ENCODE measurements at places on chromosomes 7 and 10.

- DNase-seq: no peak
Observed at GRCh38 chr10:97598407-97599271, 9.1 kb downstream of the C10orf62 start.

DNA sequence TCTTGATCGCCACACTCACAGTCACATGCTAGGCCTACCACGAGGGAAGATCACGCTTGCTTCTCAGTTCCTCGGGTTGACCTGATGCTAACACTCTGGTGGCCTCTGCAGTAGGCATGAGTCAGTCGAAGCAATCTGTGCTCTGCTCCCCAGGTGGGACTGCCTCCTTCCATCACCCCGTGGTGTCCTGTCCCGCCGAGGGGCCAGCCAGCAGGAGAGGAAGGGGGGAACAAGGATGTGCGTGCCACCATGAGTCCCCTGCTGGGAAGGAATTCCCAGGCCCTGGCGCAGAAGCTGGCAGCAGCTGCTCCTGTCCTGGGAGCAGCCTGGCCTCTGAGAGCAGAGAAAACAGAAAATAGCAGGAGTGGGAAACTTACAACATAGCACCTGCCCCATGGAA lies 695.0 kb upstream of the NRP1 start:
- DNase-seq: no peak

DNA sequence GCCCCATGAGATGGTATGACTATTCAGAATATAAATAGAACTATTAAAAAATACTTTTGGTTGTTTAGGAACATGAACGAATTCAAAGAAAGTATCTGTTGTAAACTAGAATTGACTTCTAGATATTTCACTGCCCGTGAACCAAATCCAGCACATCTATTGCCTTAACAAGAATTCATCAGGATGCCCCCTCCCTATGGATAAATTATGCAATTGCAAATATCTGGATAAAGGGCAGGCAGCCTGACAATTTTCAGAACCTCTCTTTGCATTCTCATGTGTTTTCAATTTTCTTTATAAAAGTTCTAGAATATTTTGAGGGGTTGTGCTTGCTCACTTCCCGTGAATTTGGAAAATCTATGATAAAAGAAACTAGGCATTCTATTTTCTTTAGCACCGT lies 822.1 kb upstream of the SORCS1 start:
- no peak for DNase-seq

GRCh38 chr10:51145375-51145774 lies 71.1 kb downstream of the PRKG1 start:
- no peak for DNase-seq

DNA sequence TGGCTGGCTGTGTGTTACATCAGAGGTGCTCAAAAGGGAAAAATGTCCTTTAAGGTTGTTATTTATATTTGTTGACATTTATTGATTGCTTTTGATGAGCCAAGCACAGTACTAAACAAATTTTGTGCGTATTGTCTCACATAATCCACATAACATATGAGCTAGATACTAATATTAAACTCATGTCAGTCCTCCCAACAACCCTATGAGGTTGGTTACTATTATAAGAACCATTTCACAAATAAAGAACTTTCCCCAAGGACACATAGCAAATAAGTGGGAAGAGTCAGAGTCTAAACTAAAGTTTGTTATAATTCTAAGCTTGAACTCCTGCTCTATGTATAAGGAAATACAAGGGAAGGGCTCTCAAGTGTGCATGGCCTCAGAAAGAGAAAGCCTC lies 35.6 kb upstream of the OTUD1 start:
- DNase-seq: no peak

GRCh38 chr7:158452331-158452730 lies 135.3 kb downstream of the PTPRN2 start:
- DNase-seq: no peak

DNA sequence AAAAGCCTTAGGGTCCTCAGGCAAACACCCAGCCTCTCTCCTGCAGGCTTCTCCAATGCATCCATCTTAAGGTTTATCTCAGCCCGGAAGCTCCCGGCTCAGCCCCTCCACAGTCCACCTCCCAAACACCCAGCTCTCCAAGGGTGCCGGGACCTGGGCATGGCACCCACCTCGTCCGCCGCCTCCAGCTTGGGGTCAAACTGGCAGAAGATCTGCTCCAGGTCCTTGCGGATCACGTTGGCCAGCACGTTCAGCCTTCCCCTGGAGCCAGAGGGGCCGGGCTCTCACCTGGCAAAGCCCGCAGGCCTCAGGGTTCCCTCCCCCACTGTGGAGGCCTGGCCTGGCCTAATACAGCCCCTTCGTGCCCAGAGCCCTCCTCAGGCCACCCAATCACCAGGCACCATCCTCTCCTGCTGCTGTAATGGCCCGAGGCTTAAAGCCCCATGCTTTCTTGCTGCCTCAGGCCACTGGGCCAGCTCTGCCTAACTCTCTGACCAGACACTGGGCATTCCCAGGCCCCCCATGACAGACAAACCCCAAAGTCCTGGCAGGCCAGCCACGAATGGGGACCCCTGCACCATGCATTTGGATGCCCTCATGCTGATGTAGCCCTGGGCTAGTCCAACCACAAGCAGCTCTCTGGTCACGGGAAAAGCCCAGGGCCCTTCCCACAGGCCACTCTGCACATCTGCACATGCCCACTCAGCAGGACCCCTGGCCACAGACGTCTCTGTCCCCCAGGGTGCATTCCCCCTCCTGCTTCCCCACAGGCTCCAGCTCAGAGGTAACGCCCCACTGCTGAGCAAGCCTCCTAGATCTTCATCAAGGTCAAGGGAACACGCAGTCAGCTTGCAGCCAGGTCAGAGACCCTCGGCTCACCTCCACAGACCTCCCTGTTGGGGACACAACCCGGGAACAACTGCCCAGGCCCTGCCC lies 12.3 kb downstream of the OGDHL start:
- DNase-seq: no peak

DNA sequence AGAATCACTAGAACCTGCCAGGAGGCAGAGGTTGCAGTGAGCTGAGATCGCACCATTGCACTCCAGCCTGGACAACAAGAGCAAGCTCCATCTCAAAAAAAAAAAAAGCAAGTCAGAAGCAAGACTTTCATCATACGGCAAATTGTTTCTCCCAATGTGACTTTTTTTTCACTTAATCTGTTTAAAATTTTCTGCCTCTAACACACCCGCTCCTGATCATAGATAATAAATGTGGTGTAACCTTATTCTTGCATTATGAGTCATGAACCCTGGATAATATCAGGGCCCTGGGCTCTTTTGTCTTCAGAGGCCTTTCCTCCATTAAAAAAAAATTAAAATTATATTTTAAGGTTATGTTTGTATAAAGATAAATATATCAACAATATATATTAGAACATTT lies 111.4 kb upstream of the JCAD start:
- no peak for DNase-seq

DNA sequence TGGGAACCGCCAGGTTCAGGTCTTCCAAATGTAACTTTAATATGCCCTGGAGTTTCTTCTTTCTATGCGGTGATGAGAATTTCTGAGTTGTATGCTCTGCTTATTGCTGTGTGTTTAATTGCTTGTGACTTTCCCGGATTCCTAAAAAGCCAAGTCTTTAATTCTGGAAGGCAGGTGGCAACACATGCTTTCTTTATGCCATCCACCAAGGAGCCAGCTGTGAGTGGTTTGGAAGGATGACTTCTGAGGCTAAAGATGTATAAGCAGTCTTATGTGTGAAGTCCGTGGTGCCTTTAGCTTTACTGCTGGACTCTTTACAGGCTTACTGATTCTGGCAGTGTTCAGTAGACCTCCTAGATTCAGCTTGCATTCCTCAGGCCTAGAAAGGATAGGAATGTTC lies 3.1 kb downstream of the SDK1 start:
- no peak for DNase-seq

- no peak for DNase-seq
Observed at GRCh38 chr7:156919132-156919713, 26.2 kb upstream of the LMBR1 start.

DNA sequence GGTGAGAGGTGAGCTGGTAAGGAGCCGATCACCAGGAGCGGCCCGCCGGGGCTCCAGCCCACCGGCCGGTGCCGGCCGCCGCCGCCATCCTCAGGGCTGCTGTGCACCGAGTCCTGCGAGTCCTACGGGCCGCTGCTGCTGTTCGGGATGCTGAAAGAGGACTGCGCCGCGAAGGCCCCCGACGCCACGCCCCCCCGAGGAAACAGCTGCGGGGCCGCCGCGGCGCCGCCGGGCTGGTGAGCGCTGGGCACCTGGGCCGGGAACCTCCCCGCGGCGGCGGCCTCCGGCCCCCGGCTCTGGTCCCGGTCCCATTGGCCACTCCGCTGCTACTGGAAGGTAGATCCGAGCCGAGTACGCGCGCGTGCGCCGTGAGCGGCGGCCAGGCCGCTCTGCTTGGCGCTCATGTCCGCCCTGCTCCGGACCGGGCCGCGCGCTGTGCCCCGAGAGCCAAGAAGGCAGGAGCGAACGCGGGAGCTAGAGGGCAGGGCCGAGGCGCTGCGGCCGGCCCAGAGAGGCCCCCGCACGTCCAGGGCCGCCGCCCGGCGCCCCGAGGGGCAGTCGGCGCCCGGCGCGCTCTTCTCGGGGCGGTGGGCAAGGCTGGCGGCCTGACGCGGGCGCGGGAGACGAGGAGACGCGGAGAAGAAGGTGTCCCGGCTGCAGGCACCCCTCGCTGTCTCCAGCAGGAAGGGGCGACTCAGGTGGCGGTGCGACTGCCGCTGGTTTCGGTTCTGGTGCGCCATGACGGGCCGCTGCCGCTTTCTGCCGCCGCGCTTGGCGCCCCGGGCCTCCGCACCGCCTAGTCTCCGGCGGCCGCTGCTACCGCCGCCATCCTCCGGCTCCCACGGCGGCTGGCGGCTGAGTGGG lies 121.3 kb upstream of the WIPF3 start:
- peak; percentile 57 for DNase-seq

DNA sequence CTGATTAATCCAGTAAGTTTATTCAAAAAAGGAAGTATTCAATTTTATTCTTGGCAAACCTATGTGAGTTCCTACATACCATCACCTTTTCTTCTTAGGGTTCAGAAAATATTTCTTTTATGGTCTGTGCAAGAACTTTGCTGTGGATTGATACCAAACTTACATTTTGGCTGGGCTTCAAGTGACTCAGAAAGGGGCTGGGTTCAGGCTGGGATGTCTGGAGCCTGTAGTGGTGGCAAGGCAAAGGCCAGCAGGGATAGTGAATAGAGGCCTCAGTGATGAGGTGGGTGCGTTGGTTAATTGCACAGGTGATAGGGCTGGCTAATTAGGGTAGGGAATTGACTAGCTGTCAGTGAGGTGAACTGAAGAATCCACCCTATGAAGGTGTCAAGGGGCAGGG lies 40.2 kb upstream of the ATXN7L1 start:
- DNase-seq: no peak

DNA sequence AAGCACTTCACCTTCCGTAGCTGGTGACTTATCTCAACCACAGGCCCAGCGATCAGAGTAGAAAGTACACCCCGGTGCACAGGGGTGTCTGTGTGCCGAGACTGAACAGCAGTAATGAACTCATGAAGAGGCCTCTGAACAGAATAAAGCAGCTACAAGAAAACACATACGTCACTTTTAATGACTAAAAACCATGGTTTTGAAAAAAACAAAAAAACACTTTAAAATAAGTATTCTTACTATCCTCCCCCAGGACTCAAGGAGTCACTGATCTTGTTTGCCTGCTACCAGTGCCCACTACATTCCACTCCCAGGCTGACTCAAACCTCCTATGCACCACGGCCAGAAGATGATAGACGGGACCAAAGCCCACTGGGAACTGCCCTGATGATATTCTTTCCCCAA lies 53.8 kb downstream of the NCAPG2 start:
- no peak for DNase-seq

DNA sequence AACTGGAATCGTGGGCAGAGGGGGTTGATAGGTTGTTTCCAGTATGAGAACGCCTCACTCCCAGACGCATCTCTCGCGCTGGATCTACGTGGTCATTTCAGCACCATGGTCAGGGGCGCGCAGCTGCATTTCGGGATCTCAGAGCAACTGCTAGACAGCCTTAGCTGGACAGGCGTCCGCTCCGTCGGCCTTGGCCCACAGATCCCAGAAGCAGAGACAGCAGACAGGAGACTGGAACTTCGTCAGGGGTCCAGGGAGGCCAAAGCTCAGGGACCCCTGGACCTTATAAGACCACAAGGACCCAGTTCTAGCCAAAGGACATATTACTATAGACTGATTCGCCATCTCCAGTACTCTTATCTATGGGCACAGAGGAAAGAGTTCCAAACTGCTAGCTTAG lies 5.3 kb downstream of the NEUROG3 start:
- peak; percentile 17 for DNase-seq

GRCh38 chr10:132224343-132225072 lies 37.8 kb downstream of the DPYSL4 start:
- no peak for DNase-seq

All from KBM-7 (cell line).